Suppressor macrophage treated with lipopolysaccharide for 4 hours (primary cell): ENCODE measurements at places on chromosomes 6 and 20.
A peak's percentile ranks its signal among the peaks of the same experiment; 100 is the strongest.

DNA sequence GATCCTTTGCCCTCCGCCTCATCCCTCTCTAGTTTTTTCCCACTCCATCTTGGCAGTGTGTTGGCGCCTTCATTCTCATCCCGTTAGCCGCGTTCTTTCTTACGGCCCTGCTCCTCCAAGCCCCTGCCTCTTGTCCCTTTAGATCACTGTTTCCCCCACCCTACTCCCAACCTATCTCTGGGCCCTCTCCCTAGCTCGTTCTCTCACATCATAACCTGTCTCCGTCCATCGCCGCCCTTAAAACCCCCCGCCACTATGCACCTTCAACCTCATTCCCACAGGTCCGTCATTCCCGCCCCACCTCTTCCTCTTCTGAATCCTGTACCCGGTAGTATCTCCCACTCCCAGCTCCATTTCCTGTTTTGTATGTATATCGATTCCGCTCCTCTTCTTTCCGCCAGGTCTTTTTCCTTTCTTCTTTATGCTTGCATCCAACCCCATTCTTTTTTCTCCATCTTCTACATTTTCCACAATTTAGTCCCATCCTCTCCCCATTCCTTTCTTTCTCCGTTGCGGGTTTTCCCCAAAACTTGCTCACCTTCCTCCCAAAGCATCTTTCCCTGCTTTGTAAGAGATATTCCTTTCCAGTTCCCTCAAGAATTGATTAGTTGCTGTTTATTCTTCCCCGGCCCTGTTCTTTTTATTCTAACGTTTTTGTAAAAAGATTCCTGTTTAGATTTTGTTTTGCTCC lies 671 bp downstream of the EFHC1 start:
- DNase-seq: peak; percentile 15

GRCh38 chr6:128663238-128663637 lies 142.8 kb upstream of the PTPRK start:
- no peak for DNase-seq

DNA sequence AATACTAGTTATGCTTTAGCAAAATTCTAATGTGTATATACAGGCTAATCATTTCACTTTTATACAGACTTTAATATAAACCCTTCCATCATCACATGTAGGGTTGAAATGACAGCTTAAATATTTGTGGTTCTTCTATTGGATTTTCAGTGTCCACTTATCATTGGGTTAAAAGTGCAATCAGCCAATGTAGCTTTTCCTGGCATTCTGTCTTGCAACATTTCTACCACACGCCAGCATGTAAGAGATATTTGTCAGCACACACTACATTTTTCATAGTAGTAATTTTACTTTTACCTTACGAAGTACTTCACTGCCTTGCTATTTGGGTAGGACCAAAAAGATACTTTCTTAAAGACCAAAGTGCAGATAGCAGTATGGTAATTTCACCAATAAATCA lies 252.0 kb downstream of the TBX18 start:
- DNase-seq: no peak

GRCh38 chr6:169921217-169921616 lies 169.8 kb downstream of the ERMARD start:
- no peak for DNase-seq

DNA sequence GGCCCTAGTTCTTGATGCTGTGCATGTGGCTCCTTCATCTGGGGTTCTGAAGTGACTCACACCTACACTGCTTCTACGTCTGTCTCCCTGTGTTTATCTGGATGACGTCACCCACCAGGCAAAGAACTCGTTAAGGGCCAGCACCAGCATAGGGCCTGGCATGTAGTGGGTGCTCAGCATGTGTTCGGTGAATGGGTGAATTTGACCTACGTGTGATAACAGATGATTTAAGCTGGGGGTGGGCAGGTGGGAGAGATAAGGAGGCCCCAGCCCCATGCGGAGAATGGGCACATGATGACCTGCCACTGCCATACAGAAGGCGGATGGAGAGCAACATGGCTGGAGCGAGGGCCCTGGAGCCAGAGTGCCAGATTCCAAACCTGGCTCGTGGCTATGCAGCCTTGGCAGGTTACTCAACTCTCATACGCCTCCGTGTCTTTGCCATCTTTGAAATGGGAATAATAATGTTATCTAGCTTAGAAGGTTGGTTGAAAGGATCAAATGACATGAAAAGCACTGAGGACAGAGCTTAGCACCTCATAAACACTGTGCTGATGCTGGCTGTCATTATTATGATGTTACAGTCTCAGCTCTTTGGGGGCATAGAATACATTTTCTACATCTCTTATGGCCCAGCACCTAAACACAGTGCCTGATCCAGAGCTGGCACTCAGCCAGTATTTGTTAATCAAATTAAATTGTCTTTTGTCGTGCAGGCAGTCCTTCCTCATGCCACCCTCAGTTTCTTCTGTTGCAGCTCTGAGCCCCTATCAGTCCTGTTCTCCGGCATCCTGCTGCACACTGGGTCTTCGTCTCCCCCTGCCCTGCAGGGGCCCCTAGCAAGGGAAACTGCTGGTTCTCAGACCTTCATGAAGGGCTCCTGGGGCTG lies 39.6 kb downstream of the VEGFA start:
- DNase-seq: no peak

GRCh38 chr6:169830876-169831275 lies 79.5 kb downstream of the ERMARD start:
- DNase-seq: no peak
